ENCODE measurements at places on chromosomes 6 and 20.
A peak's percentile ranks its signal among the peaks of the same experiment; 100 is the strongest.

- DNase-seq: no peak
These were observed 10.8 kb upstream of the SNHG17 start for GRCh38 chr20:38445901-38446425.

GRCh38 chr6:13851330-13851729, 37.0 kb upstream of the MCUR1 start:
- DNase-seq: peak; percentile 31

- DNase-seq: no peak
These were observed 43.4 kb upstream of the TFAP2A start for GRCh38 chr6:10458287-10458686.

GRCh38 chr20:45902199-45902701, 9.7 kb downstream of the PLTP start:
- DNase-seq: no peak

DNA sequence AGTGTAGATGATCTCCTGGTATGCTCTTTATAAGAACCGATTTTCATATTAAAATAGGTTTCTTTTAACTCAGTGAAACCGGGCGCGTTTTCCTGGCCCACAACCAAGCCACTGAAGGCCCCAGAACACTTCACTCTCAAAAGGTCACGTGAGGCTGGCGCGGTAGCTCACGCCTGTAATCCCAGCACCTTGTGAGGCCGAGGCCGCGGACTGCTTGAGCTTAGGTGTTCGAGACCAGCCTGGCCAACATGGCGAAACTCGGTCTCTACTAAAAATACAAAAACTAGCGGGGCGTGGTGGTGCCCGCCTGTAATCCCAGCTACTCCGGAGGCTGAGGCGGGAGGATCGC, 402 bp upstream of the TAF8 start:
- peak; percentile 52 for DNase-seq

DNA sequence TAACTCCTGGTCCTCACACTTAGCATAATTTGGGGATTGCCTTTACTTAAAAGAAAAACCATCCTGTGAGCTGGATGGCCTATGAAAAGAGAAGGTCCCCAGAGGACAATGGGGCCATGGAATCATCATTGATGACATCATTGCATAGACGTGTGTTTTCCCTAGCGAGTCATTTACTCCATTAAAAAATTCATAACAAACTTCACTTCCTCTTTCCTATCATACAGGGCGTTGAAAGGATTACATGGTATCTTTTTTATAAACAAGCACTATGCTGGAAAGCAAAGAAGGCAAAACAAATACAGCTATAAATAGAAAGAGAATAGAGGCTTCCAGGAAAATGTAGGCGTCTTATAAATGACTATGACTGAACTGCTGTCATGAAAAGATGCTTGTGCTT, 11.3 kb upstream of the COL12A1 start:
- no peak for DNase-seq
